ENCODE measurements at places on chromosomes 5 and 9.

DNA sequence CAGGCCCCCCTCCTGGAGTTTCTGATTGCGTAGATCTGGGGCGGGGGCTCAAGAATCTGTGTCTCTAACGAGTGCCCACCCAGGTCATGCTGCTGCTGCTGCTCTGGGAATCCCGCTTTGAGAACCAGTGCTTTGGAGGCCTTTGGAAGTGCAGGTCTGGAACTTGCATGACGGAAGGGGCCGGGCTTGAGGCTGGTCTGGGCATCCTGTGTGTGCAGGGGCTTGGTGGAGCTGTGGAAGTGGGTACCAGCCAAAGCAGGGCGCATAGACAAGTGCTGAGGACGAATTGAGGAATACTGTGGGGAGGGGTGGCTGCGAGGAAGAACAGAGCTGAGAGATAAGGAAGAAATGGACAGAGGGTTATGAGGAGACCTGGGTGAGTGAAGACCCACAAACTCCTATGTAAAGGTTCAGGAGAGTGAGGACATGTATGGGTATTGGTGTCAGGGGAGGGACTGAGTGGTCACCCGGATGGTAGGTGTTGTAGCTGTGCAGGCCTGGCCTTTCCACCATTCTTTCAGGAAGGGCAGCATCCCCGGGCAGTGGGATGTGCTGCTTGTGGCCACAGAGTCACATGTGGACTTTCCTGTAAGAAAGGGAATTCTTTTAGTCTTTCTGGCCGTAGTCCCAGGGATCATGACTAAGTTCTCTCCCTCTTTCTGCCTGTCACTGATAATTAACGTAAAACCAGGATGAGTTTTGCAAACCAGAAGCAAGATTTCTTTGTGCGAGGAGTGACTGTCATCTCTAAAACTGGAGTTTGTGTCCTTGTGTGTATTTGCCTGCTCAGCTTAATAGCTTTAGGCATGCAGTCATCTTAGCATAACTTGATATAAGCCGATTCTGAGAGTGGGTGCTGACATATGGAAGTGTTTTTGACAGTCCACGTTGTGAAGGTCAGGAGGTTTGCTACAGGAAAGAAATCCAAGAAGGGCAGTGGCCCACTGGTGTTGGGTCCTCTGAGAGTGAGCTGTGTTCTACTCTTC is 43.3 kb upstream of the TJP2 start:
- DNase-seq = no peak

DNA sequence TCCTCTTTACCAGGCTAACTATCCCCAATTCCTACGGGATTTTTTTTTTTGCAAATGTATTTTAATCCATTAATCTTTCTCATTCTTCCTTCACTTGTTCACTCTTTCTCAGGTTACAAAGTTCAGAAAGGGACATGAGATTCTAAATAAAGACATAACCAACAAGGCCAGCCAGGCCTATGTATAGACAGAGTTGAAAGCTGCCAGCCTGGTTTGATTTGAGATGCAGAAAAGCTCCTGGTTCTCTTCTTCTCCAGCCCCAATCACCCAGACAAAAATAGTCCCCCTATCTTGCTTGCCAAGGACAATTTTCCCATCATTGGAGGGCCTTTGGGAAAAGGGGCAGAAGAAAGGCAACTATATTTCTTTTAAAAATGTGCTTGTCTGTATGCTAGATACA is 398.8 kb downstream of the NFIB start:
- DNase-seq = no peak

- no peak for DNase-seq
Measured at GRCh38 chr9:70043689-70044489, at the start of gene MAMDC2. Gene MAMDC2, plus strand, starts transcription at chr9:70043848. Its CDS starts 350 bp downstream, at chr9:70044198.

GRCh38 chr5:154603953-154604679 is 126.1 kb upstream of the HAND1 start:
- no peak for DNase-seq

- DNase-seq = no peak
Measured at GRCh38 chr9:121581786-121582600, 69.4 kb upstream of the DAB2IP start.

DNA sequence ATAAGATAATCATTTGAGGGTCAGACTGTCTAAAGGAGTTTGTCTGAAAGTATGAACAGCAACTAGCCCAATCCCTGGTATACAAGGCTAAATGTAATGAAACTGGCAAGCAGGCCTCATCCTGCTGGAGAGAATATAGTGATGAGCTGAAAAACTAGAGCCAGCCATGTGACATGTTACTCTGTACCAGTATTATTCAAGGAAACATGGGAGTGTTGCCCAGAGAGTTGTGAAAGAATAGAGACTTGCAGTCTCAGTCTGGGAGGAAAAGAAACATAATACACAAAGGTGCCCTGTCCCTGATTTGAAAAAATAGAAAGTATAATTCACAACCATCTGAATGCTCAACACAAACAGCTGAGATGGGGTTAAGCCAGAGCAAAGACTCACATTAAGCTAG is 37.9 kb upstream of the HTR1A start:
- no peak for DNase-seq

DNA sequence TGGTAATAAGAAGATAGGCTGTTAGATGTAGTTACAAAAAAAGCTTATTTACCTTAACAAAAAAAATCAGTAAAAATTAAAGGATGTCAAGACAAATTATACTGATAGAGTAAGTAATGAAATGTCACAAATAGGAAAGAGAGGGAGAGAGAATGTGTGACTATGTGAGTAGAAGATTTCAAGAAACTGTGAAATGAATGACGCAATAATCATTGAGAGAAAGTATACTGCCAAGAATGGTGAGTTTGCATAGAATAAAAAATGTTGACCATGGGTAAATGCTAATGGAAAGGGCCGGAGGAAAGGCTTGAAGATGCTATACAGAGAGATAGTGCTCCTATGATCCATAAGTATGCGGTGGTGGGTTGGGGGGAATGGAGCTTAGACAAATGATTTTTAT is 100.7 kb downstream of the PTPRD start:
- DNase-seq = no peak

All from stimulated activated CD4-positive, alpha-beta T cell treated with anti-CD3 and anti-CD28 coated beads, Interleukin-1b, Interleukin-23, amount 100 ng/mL, for 1 hour (primary cell).